Activated T-helper 2 cell treated with anti-CD3 and anti-CD28 coated beads, Interferon-gamma antibody, Interleukin-2, Interleukin-4, amounts not matched to agents 10 μg/mL and 5 μg/mL and 100 μg/mL, durations not matched to agents 14 hours and 24 hours and 36 hours (primary cell): ENCODE measurements at places on chromosomes 7 and 10. TPM values are rescaled to one million over a fixed set of nuclear protein-coding genes. Genes with fewer than 3 reads are reported as not detected.
A peak's percentile ranks its signal among the peaks of the same experiment; 100 is the strongest.

DNA sequence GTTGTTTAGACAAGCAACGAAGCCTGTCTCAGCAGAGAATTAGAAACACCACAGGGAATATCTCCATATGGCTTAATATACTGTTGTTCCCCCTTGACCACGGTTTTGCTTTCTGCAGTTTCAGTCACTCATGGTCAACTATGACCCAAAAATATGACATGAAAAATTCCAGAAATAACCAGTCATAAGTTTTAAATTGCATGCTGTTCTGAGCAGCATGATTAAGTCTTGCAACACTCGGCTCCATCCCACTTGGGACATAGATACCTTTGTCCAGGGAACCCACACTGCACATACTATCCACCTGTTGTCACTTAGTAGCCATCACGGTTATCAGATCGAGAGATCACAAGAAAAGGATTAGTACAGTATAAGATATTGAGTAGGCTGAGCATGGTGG, 60.7 kb upstream of the FOXK1 start:
- no peak for DNase-seq

DNA sequence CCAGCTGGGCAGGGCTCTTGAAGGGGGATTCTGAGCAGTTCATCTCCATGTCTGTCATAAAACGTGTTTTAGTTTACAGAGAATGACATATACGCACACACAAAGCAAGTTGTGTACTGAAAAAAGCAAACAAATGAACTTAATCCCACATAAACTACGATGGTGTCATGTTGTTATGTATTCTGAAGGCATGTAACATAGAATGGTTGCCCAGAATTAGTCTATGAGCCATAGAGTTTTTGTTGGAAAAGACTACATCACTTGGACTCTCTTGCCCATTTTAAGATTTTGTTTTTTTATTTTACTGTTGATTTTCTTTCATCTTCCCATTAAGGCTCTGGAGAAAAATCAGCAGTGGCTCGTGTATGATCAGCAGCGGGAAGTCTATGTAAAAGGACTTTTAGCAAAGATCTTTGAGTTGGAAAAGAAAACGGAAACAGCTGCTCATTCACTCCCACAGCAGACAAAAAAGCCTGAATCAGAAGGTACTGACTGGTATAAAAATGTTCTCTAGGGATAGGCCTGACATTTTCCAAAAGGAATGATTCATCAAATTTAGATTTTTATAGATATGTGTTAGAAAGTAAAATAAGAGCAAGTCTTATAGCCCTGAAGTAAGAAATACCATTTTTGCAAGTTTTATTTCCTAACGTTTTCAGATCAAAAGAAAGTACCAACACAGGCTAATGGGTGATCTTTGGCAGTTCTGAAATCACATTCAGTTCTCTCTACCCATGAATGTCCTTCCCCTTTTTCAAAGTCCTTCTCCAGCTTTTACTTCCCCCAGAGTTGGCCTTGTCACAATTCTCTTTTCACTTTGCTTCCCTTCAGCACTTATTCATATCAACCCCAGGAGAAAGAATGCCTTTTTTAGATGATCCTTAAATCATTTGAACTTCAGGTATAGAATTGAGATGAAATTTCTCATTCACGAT, 18.9 kb downstream of the CEP55 start:
- DNase-seq: no peak

Gene RAMP3
- total RNA-seq: 0.14 TPM in 2 replicates

- DNase-seq: no peak
Measured at GRCh38 chr7:82029236-82029913, 259.5 kb upstream of the HGF start.

- DNase-seq: no peak
Measured at GRCh38 chr7:149783386-149784250, 10.2 kb upstream of the ZNF467 start.

GRCh38 chr10:77085344-77085743, 552.3 kb downstream of the KCNMA1 start:
- no peak for DNase-seq

DNA sequence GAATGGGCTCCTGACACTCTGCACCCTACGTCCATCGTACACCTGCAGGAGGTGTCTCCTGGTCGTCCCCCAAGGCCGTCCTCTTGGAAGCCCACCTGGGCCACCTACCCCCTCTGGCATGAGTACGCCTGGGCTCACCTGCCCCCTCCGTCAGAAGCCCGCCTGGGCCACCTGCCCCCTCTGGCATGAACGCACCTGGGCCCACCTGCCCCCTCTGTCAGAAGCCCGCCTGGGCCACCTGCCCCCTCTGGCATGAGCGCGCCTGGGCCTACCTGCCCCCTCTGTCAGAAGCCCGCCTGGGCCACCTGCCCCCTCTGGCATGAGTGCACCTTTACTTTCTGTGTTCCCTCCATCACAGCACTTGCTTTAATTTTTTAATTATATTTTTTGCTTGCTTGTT, 401.2 kb downstream of the PTPRN2 start:
- DNase-seq: no peak

DNA sequence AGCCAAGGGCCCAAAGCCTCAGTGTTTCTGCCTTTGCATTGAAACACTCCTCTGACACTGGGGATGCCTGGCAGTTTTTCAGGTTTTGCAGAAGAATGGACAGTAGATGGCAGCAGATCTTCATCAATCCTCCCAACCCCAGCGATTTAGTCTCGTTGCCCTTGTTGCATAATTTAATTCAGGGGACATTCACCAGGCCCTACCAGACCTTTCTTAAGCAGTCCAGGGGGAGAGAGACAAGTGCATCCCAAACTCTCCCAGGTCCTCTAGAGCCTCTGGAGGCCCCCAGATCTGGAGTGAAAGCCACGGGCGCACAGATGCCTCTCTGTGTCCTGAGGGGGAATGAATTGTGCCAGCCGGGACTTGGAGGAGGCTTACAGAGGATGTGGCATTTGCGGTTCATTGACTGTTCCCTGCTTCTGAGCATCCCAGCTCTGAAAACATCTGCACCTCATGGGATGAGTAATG, 29.6 kb downstream of the MINDY4 start:
- DNase-seq: no peak

DNA sequence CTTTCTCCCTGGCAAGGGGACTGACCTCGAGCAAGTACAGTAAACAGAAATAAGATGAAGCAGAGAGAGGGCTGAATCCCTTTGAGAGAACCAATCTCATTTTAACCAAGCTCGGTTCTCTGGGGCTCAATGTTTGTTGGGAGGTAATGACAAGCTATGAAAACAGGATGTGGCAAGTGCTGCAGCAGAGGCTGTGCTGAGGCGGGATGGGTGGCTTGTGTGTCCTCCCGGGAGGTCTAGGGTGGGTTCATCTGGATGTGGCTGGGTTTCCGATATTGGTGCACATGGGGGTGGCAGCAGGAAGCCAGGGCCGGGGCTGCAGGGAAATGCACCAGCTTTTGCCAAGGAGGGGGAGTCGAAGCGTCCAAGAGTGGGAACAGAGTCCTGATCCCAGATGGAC, 84.5 kb downstream of the AOAH start:
- peak; percentile 42 for DNase-seq

- no peak for DNase-seq
Measured at GRCh38 chr10:116737627-116738327, 4.6 kb downstream of the HSPA12A start.

- DNase-seq: no peak
Measured at GRCh38 chr10:113415246-113415645, 137.6 kb upstream of the HABP2 start.
